ENCODE measurements at places on chromosomes 6 and 20.

GRCh38 chr6:51841626-51842025 lies 245.8 kb downstream of the PKHD1 start:
- no peak for DNase-seq

DNA sequence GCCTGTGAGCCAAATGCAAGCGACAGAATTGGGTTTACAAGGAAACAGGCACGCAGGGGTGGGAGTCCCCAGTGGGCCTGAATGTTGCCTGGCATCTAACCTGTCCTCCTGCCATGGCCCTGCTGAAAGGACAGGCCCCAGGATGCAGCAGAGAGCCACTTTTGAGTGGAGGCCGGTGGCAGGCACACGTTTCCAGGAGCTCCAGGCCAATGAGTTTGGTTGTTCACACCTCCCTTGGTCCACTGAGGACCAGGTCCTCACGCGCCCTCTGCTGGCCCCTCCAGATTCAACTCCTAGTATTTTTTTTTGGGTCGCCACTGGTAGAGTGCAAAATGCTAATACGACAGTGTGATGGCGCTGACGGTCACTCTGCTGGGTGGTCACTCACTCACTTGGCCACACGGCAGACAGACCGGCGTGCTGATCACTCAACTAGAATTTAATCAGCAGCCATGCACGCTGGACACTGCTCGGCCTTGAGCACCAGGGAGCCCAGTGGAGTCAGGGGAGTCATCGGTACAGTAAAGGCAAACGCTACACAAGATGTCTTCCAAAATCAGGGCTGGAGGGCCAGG lies 81.7 kb upstream of the NFATC2 start:
- DNase-seq = peak; percentile 76

DNA sequence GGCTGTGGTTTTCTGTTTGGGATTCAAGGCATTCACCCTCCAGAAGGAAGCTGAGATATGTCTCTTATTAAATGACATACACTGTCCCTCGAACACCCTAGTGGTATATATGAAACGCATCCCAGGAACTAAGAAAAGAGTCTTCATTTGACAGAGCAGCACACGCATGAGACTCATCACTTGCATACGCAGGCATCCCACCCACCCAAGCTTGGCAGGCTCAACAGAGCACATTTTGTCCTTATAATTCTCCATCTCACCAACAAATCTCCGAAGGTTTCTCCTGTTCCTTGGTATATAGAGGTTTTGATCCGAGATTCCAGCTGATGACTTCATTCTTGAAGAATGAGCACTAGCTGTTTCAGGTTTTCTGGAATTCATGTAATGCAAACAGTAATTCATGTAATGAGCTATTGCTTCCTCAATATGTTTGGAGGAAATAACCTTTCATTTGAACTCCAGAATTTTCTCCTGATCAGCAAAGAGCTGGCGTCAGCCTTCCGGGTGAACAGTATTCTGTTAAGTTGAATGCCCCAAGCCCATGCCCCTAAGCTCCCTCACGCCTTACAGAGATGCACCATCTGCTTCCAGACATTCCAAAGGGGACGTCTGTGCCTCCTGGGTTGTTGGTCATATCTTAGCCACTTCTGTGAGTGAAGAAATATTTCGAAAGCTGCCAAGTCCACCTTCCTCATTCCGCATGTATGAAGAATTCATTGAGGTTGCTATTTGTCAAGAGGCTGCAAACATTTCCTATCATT lies 66.0 kb upstream of the CDH4 start:
- DNase-seq = no peak

GRCh38 chr6:144232832-144233230 lies 52.3 kb upstream of the UTRN start:
- no peak for DNase-seq

DNA sequence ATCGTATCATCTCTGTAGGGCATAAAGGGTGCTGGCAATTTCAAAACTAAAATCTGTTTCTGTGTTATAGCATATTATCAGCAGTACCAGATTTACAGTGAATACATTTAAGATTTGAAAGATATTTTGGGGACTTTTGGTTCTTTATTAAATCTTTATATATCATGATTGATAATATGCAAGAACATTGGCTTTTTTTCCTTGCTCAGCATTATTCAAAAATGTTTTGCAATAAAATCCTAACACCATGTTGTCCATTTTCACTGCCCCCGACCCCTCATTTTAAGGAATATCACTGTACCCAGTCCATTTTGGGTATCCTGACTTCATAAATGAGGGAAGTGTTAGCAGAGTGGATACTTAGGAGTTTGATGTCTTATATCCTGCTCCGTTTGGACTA lies 16.3 kb downstream of the FARS2 start:
- DNase-seq = no peak

- DNase-seq = no peak
Observed at GRCh38 chr6:7062451-7063162, 45.2 kb upstream of the RREB1 start.

DNA sequence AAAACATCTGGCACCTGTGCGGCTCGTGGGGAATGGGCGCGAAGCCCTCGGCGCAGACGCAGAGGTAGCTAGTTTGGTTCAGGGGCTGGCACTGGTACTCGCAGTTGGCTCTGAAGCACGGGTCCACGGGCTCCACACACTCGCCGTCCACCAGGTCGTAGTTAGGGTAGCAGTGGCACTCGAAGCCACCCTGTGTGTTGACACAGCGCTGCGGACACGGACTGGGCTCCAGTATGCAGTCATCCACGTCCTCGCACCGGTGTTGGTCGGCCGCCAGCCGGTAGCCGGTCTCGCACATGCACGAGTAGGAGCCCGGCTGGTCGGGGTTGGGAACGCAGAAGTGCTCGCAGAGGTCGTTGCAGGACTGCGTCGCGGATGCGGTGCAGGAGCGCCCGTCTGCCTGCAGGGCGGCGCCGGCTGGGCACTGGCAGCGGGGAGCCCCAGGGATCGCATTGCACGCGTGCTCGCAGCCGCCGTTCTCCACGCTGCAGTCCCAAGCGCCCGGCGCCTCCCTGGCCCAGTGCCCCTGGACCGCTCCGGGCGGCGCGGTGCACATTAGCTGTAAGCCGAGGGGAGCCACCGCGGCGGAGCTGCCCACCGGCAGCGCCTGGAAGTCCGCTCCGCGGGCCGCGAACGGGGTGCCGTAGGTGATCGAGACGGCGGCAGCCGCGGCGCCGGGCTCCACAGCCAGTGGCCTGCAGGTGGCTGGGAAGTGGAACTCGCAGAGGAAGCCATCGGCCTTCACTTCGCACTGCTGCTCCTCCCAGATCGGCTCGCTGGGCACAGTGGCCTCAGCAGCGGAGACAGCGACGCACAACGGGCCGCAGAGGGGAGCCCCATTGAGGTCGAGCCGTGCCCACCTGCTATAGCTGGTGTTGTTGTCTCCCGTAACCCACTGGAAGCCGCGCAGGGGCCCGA lies 930 bp downstream of the THBD start:
- peak; percentile 58 for DNase-seq

DNA sequence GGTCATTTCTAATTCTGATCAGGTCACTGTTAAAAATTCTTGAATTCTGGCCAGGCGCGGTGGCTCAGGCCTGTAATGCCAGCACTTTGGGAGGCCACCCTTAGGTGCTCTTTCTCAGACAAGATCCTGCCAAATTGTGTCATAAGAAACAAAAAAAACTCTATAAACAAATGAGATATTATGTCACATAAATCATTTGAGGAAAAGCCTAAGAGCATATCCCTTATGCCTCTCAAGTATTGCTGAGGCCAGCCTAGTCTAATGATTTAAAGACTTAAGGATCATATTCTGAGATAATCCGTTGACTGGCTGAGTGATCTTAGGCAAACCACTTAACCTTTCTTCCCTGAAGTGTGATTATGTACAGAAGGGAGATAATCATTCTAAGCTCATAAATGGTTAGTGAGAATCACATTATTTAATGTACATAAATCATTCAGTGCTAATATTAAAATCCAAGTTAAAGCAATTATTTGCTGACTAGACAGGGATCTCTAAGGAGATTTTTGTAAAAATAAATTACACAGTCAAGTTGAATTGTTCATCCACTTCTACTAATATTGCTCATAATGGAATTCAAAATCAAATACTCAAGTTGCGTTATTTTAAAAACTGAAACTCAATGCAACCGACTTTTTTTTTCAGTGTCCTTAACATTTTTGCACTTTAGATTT lies 365.4 kb downstream of the PHF3 start:
- no peak for DNase-seq

GRCh38 chr20:62617711-62618483 lies 24.4 kb upstream of the SLCO4A1 start:
- peak; percentile 83 for DNase-seq

GRCh38 chr6:114007516-114007915 lies 36.6 kb upstream of the HDAC2 start:
- DNase-seq = peak; percentile 14

- no peak for DNase-seq
Observed at GRCh38 chr20:3105256-3106137, 21.0 kb upstream of the AVP start.

DNA sequence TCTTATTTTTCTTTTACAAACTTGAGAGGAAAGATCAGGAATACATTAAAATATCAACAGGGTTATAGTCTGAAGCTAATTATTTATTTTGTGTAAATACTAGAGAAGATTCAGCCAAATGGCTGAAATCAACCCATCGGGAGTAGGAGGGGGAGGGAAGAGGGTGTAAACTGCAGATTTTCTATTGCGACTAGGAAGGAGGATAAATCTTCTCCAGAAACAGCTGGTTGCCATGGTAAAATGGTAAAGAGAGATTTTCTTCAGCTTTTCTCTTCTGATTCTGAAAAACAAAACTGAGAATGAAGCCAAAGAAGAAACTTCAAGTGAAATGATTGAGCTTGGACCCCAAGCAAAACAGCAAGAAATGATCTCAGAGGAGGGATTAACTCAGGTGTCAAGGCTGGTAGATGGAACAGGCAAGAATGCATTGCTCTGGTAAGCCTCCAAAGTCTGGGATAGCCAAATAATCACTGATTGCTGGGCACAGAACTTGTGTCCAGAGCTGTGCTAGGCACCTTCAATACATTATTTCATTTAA lies 193.5 kb upstream of the SPTLC3 start:
- no peak for DNase-seq

GRCh38 chr6:99073223-99073622 lies 125.5 kb upstream of the FBXL4 start:
- DNase-seq = no peak

DNA sequence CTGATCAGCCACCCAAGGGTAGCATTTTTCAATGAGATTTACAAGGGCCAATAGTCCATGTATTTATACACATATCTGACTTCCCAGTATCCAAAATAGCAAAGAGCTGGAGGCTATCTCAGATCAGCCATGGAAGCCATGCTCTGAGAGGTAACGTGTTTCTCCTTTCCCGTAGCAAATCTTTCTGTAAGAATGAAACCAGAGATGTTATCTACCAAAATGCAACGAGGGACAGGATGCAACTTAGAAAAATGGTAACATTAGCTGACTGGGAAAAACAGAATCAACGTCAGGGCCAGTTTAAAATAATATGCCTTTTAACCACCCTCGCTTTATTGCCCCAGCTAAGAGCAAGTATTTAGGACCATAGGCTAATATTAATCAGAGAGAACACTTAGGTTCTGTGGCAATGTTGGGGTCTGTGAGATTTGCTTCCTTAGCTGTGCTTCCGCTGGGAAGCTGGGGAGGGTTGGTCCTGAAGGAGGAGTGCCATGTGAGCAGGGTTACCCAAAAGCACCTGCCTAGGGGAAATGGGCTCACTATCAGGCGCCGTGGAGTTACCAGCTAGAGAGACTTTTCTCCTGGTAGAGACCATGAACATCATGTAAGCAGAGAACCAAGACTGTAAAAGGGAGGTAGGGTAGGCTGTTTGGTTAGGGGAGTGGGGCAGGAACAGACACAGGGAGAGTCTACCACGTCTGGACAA lies 1.2 kb downstream of the ZNF831 start:
- peak; percentile 76 for DNase-seq

Data from activated CD4-positive, alpha-beta T cell treated with anti-CD3 and anti-CD28 coated beads, Interleukin-2, amount 50 U/mL, for 16 hours (primary cell).